ENCODE measurements at places on chromosomes 6 and 20.

DNA sequence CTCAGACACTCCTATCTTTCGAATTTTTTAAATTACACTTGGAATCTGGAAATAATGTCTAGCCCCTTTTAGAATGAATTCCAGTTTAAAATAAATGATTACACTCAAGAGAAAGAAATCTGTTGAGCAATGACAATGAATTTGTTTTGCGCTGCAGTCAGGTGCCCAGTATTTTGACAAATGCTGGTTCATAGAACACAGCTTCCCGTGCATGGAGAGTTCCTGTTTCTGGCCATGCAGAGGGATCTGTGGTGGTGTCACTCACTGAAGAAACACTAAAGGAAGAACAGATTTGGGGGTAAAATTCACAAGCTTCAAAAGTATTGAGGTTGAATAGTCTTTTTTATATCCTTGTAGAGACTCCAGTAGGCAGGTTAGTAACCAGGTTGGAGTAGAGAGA, 113.4 kb upstream of the CEP85L start:
- DNase-seq: no peak

GRCh38 chr20:24619212-24619611, 149.8 kb downstream of the SYNDIG1 start:
- no peak for DNase-seq

GRCh38 chr6:22756365-22756764, 187.0 kb downstream of the HDGFL1 start:
- DNase-seq: no peak

GRCh38 chr6:168915855-168916254, 337.8 kb downstream of the THBS2 start:
- no peak for DNase-seq

DNA sequence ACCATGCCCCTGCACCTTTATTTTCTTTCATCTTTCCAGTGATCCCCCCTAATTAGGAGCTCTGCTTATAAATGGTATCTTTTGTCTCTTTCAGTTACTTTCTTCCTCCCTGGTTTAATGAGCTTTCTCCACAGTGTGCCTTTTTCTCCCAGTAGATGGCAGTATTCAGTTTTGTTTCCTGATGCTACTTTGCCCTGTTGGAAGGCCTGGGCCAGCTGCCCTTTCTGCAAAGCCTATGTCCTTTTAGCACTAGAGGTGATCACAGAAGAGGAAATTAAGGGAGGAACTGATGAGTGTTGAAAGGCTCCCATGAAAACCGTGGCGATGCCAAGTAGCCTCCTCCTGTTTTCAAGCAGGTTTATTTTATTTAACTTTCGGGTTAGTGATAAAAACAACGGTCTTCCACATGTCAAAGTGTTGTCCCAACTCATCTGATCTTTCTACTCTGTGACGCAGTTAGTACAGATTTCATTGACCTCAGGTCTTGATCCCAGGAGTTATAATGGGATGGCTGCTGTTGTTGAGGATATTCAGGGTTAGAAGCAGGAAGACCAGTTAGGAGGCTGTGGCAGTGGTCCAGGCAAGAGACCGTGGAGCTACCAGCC, 184.2 kb upstream of the BMP2 start:
- DNase-seq: no peak

DNA sequence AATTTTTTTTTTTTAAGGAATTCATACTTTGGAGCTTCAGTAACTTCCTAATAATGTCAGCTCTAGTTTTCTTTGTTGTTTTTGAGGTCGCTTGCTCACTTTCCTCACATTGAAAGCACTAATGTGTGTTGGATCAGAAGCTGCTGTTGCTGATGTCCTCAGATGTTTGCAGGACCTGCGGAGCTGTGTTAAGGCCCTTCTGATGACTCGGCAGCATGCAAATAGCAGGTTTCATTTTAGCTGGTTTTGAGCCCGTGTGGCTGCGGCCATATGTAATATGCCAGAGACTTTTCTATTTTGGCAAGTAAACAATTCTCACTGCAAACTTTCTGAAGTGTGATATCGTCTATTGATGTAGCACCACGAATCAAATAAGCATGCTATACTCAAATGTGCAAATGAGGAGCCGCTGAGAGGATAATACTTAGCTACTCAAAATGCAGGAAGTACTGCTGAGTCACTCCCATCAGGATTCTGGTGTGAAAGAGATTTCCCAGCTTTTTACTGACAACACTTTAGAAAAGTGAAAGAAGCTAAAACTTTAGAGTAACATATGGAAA, 187.8 kb downstream of the SASH1 start:
- DNase-seq: no peak

- DNase-seq: no peak
Measured at GRCh38 chr20:20621195-20621594, 91.2 kb downstream of the RALGAPA2 start.

GRCh38 chr6:33427585-33428223, 7.8 kb downstream of the SYNGAP1 start:
- peak; percentile 62 for DNase-seq

DNA sequence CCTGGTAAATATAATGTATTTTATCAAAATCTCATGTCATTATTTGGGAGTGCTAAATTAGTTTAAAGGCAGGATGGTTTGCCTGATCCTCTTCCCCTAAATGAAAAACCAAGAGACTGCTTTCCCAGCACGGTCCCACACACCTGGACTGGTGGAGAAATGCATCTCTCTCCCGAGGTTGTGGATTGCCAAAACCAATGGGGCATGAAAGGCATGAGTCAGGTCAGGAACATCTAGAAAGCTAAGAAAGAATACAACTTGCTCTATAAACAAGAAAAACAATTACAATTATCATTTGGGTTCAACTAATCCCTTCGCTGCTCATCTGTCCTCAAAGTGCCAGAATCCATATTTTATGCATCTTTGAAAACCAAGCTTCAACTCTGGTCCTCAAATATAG, 308.3 kb upstream of the IRAK1BP1 start:
- DNase-seq: no peak

GRCh38 chr6:166555086-166555485, 31.4 kb downstream of the RAMACL start:
- no peak for DNase-seq

Data from T-helper 22 cell (primary cell).